Activated CD8-positive, alpha-beta memory T cell treated with anti-CD3 and anti-CD28 coated beads for 36 hours (primary cell): ENCODE measurements at places on chromosomes 4 and X. TPM values are rescaled to one million over a fixed set of nuclear protein-coding genes. Genes with fewer than 3 reads are reported as not detected.

MAGT1 gene
- 44.5 TPM for total RNA-seq

SOWAHD gene
- 0.15 TPM for total RNA-seq

ETDB gene
- not detected for total RNA-seq

CTAG1A gene
- total RNA-seq, result not detected

ADAMTS3 gene
- total RNA-seq, result 0.02 TPM

PRRG3 gene
- total RNA-seq, result not detected

PCYT1B gene
- 0.11 TPM for total RNA-seq

DTHD1 gene
- total RNA-seq, result 2.6 TPM

OTC gene
- not detected for total RNA-seq

NSG1 gene
- total RNA-seq, result 12.0 TPM

CLOCK gene
- 15.7 TPM for total RNA-seq

SPARCL1 gene
- not detected for total RNA-seq

ERCC6L gene
- total RNA-seq, result 12.6 TPM

MAGEB10 gene
- total RNA-seq, result not detected

CXCL10 gene
- total RNA-seq, result 0.15 TPM

DKK2 gene
- not detected for total RNA-seq

DCAF8L1 gene
- not detected for total RNA-seq

ATOH1 gene
- not detected for total RNA-seq

DGAT2L6 gene
- total RNA-seq, result not detected

KLHL4 gene
- 0.11 TPM for total RNA-seq

STARD8 gene
- total RNA-seq, result 0.19 TPM

CXorf65 gene
- total RNA-seq, result 5.6 TPM

AFP gene
- not detected for total RNA-seq

DUSP21 gene
- total RNA-seq, result not detected

PGRMC2 gene
- total RNA-seq, result 48.7 TPM

P2RY4 gene
- 0.34 TPM for total RNA-seq

PNCK gene
- total RNA-seq, result not detected

CRLF2 gene
- not detected for total RNA-seq

IQCM gene
- not detected for total RNA-seq

ALB gene
- not detected for total RNA-seq

AFF1 gene
- 34.0 TPM for total RNA-seq

TGIF2LX gene
- total RNA-seq, result not detected

PCDH19 gene
- total RNA-seq, result not detected

GPR173 gene
- 0.17 TPM for total RNA-seq

FABP2 gene
- total RNA-seq, result not detected

VEGFD gene
- total RNA-seq, result not detected

ETDA gene
- total RNA-seq, result not detected

ENPEP gene
- total RNA-seq, result not detected

ADGRG4 gene
- total RNA-seq, result not detected

BEND2 gene
- not detected for total RNA-seq

BOD1L1 gene
- total RNA-seq, result 33.3 TPM

CEP135 gene
- 13.0 TPM for total RNA-seq

NR3C2 gene
- total RNA-seq, result 3.3 TPM

SMIM10L2A gene
- 0.61 TPM for total RNA-seq

ATP1B4 gene
- not detected for total RNA-seq

FAM184B gene
- not detected for total RNA-seq

CXCL1 gene
- not detected for total RNA-seq

TSPAN6 gene
- 0.36 TPM for total RNA-seq

ARHGEF6 gene
- 30.9 TPM for total RNA-seq

IGFBP7 gene
- not detected for total RNA-seq

EPGN gene
- not detected for total RNA-seq

MAGEA8 gene
- total RNA-seq, result not detected

HPSE gene
- 7.1 TPM for total RNA-seq
